ENCODE measurements at places on chromosomes 7 and 10.

GRCh38 chr7:45689011-45689796 lies 115.0 kb downstream of the ADCY1 start:
- DNase-seq, result no peak

- DNase-seq, result no peak
Measured at GRCh38 chr10:127145173-127145572, 51.2 kb downstream of the INSYN2A start.

GRCh38 chr7:85600395-85600794 lies 413.5 kb upstream of the SEMA3D start:
- no peak for DNase-seq

DNA sequence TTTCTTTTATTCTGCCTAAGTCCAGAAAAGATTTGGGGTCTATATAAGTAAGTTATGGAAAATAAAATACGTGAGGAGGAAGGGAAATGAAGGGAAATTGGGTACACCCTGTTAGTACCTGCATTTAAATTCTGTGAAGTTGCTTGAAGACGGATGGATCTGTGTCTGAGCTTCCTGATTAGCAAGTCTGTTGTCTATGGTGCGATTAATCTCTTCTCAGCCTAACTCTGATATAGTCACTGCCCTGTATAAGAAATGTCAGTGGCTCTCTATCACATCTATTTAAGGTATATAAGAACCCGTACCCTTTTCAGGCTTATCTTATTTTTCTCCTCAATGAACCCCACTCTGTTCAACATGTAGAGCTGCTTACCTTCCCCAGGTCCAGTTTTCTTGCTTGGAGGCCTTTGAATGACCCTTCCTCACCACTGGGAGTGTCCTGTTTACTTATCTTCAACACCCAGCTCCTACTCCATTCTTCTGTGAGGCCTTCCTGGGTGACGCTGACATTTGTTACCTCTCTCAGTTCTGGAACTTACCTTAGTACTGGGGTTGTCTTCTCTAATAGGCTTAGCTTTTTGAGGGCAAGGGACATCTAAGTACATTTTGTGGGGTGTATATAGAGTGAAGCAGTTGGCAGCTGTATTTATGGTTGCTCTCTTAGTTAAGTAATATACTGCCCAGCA lies 149.6 kb upstream of the PRPS1L1 start:
- no peak for DNase-seq

DNA sequence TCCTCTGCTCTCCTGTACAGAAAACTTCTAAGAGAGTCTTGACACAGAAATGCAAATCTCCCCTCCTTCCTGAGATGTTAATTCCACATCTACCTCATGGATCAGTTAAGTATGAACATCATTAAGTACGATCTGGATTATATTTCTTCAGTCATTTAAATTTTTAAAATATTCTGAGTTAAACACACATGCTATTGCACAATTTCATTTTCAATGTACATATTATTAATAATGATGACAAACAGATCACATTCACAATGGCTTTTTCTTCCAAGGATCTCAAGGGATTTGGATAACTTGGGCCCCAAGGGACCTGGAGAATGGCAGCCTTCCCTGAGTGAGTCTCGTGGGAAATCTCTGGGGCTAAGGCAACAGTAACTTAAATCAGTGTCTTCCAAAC lies 16.2 kb downstream of the BEND7 start:
- DNase-seq, result no peak

DNA sequence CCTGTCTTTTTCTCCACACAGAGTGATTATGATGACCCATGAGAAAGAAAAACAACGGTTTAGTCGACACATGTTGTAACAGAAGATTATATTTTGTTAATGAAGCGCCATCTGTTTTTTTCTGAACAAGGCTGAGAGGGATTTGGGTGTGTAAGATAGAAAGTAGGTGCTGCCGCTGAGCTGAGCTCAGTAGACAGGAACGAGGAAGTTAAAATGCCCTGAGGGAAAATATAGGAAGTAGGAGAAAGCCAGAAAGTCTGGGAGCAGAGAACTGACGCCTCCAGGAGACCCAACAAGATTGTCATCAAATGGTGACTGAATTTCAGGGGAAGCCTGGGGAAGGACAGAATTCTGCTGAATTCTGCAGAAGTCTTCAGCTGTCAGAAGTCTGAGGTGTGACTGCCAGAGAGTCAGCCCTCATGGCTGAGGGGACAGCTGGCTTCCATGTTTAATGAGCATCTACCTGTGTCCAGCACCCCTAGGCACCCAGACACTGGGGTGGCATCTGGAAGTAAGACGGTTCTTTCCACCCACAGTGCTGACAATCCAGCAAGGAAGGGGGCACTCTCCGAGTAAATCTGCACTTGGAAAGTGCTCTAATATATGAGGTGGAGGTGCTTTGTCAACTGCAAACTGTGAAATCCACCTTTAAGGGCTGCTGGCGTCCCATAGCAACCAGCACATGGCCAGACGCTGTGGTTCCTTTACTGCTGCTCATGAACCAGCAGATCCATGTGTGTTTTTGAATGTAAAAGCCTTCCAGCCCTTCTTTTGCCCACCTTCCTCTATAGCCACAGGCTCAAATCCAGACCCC lies 12.5 kb upstream of the TSPAN15 start:
- no peak for DNase-seq

Measured in activated CD4-positive, alpha-beta T cell treated with anti-CD3 and anti-CD28 coated beads for 24 hours (primary cell).